SIG-M5 (cell line): ENCODE measurements at places on chromosomes 16 and 17.

DNA sequence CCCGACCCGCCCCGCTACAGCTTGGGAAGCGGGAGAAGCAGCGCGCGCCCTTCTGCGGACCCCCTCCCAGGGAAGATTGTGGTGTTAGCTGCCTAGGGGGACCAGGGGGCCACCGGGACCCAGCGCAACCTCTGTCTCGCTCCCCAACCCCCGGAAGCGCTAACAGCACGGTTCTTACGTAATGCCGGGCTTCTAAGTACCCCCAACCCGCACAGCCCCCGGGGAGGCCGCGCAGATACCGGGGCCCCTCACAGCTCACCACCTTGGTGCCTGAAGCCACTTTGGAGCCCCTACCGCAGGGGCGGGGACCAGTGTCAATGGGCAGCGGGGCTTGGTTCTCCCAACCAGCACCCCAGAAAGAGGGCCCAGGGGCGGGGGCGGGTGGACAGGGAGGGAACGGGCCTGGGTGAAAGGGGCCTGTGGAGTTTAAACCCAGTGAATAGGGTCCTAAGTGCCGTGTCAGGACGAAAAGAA is 348 bp downstream of the MPP2 start:
- DNase-seq: no peak

GRCh38 chr16:49621241-49622083 is 234.4 kb downstream of the ZNF423 start:
- DNase-seq: no peak

- DNase-seq: no peak
Measured at GRCh38 chr16:82629441-82630027, 2.8 kb downstream of the CDH13 start.

DNA sequence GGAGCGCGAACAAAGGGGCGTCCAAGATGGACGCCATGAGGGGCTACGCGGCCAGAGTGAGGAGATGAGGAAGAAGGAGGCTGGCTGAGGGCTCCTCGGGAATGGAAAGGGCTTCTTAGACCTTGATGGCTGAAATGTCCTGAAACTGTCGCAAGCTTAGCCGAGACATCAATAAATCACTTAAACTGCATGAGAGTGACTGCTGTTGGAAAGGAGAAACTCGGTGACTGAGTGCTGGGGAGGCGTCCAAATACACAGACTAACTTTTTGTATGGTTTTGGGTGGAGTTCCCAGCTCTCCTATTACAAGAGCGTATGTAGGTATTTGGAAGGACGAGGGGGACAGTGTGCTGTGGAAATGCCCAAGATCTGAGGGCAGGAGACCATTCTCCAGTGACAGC is 1.4 kb upstream of the GEMIN4 start:
- no peak for DNase-seq

DNA sequence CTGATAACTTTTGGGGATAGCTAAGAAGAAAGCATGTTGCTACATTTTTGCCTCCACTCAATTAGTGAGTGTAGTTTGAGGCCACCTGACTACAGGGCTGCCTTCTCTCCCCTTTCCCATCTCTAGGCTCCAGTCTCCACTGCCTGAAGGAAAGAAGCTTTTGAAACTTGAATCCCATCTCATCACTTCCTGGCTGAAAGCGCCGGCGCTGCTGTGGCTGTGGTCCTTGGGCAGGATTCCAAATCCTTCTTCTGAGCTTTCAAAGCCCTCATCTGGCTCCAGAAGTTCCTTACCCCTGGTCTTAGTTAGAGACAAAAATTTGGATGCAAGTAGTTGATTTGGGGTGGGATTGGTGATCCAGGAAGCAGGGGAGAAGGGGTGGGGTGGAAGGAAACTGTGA is 119.4 kb downstream of the FOXL1 start:
- no peak for DNase-seq
